ENCODE measurements at places on chromosomes 1 and 21.

DNA sequence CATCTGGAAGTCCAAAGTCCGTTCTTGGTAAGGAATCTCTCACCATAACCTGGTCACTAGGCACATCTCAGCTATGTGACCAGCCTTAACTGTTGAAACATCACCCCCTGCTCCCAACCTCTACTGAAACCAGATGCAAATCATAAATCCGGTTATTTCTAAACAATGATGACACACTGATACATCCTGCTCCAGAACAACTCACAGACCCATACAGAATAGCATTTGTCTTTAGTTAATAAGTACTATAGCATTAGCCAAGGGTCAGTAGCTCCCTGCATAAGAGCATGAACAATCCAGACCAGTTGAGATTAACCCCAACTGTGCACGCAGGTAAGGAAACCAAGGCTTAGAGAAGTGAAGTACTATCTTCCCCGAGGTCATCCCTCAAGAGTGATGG, 38.0 kb upstream of the KCTD3 start:
- DNase-seq = no peak

DNA sequence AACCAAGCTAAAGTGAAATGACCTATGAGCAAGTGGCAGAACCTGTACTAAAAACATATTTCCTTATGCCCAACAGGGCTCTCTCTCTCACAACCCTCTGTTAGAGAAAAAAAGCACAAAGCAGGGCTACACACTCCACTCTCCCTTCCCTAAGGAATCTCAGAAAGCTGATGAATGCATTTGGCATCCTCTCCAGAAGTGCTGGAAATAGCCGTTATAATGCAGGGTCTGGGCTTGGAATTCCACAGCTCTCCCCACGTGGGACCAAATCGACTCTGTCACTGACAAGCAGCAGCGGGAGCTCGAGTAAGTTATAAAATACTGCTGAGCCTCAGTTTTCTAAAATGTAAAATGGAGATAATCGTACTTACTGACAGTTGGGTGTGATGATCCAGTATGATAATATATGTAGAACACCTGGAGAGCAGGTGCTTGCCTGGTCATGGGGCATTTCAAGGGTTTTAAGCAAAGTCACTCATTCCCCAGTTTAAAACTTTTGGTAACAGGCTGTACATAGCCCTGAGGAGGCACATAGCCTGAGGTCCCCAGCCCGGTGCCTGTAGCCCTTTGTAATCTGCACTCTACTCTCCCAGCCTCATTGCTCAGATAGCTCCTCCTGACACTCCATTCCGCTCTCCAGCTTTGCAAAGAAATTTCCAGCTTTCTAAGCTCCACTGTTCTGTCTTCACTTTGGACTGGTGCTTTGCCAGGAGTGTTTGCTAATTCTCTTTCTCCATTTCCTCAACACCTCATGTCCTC, 175.6 kb upstream of the DAB1 start:
- DNase-seq = no peak

DNA sequence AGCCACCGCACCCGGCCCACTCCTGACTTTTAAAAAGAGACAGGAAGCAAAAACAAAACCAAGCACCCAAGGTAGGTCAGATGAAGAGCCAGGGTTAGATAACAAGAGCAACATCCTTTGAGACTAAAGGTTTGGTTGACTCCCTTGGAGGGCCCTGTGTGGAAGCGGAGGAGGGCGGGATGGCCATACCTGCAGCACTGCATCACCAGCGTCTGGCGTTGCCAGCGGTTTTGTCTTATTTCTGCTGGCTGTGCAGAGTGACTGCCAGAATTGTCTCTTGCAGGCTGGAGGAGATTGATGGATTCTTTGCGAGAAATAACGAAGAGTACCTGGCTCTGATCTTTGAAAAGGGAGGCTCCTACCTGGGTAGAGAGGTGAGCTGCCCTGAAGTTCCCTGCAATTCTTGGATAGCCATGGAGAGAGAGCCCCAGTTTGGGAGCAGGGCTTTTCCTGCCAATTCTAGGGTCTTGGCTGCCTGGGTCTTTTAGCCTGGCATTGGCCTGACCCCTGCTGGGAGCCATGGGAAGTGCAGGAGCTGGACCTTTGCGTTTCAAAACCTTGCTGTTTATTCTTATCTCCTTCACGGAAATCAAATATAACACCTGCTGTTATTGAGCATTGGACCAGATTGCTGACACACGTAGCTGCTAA, 24.0 kb downstream of the QSOX1 start:
- peak; percentile 68 for DNase-seq

DNA sequence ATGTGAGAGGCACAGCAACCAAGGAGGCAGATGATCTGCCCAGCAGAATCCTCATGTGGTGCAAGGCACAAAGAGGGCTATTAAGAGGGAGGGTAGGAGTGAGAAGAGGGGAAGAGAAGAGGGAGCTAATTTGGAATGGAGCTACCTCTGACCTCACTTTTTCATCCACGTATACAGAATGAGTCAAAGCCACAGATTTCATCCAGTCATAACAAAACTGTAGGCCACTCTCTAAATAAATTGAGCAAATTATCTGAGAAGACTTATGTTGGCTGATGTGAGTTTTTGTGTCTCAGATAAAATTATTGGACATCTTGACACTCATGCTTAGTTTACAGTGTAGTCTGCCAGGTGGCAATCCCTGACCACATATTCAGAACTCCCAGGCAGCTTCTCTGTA, 325.6 kb downstream of the TTLL7 start:
- no peak for DNase-seq

GRCh38 chr1:157725221-157725577, 24.6 kb upstream of the FCRL3 start:
- no peak for DNase-seq

GRCh38 chr21:43657355-43658087, 1.8 kb downstream of the HSF2BP start:
- DNase-seq = no peak

DNA sequence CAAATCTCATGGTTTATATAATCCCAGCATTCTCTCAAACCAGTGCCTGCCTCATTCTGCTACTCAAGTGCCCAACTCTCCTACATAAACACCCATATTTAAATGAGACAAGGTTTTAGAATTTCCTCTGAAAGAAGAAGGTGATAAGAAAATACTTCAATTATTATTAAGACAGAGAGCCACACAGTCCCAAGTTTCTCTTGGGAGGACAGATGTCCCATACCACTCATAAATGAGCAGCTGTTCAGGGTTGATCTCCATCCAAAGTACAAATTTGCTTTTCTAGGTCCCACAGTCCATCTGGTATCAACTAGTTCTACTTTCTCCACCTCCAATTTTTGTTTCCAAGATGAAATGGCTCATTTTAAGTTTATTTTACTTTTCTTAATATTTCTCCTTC, 11.3 kb downstream of the DCAF8 start:
- no peak for DNase-seq

DNA sequence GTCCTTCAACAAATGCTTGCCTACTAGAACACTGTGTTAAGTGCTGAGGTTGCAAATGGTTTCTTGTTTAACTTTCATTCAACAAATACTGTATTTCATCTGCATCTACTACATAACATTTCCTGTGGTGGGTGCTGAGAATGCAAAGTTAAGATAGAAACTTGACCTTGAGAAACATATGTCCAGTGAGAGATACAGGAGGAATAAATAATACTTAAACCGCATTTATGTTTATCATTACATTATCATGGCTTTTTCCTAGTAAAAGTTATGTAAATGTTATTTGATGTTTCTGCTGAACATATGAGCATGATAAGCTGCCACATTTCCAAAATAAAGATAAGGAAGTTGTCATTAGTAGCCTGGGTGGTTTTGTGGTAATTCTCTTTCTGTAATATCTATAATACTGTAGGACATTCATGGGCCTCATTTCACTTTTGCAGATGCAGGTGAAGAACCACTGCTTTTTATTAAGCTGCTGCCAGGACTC, 590.4 kb downstream of the PLPP3 start:
- no peak for DNase-seq

DNA sequence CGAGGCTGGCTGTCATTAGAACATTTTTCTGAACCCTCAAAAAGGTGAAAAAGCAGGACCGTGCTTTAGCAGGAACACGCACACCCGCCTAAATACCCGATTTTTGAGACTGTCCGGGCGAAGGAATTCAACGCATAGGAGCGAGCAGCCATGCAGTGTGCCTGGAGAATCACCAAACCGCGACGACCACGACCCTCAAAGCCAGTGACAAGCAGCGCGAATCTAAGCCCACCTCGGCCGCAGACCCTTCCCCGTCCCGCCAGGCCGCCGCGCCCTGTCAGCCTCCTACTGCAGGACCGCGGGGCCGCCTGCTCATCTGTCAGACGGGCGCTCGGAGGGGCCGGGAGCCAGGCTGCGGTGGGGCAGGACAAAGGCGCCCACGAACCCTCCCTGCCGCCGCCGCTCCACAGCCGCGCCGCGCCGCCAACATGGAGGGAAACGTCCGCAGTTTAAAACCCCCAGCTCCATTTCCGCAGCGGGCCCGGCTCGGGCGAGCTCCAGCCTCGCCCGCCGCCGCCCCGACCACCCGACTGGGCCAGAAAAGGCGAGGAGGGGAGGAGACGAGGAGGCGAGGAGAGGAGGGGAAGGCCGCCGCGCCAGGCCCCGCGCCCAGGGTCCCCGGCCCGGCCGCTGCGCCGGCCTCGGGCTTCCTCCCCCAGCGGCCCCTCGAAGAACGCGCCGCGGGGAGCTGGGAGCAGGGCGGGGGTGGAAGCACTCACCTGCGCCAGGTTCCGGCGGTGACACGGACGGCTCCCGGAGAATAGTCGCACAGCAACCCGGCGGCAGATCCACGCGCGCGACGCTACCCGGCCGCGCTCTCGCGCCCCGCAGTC, at the start of gene LBR:
Gene LBR (minus strand): TSS at position 804 of the 833 bp plus-strand sequence. CDS start 3,963 bp downstream, outside the sequence.
- DNase-seq = no peak

DNA sequence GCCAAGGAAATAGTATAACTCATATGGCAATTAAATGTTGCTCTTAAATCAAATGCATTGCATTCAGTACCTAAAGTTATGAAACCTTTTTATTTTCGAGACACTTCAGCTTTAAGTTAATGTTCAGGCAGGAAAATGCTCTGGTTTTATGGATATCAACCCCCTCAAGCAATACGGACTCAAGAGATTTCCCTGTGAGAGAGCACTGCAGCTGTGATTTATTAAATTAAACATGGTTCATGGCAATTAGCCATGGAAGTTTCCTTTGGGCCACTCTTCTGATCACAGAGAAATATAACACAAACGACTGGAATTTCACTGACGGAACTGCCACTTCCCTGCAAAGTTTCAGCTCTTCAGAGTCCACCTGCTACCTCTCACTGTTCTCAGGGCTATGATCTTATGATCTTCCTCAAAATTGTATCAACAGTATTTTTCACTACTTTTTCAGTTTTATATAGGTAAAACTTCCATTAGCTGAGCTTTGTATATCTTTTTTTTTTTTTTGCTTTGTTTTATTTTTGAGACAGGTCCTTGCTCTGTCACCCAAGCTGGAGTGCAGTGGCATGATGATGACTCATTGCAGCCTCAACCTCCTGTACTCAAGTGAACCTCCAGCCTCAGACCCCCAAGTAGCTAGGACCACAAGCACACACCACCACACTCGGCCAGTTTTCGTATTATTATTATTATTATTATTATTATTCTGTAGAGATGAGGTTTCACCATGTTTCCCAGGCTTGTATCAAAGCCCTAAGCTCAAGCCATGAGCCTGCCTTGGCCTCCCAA, 923.1 kb upstream of the TMPRSS15 start:
- no peak for DNase-seq

DNA sequence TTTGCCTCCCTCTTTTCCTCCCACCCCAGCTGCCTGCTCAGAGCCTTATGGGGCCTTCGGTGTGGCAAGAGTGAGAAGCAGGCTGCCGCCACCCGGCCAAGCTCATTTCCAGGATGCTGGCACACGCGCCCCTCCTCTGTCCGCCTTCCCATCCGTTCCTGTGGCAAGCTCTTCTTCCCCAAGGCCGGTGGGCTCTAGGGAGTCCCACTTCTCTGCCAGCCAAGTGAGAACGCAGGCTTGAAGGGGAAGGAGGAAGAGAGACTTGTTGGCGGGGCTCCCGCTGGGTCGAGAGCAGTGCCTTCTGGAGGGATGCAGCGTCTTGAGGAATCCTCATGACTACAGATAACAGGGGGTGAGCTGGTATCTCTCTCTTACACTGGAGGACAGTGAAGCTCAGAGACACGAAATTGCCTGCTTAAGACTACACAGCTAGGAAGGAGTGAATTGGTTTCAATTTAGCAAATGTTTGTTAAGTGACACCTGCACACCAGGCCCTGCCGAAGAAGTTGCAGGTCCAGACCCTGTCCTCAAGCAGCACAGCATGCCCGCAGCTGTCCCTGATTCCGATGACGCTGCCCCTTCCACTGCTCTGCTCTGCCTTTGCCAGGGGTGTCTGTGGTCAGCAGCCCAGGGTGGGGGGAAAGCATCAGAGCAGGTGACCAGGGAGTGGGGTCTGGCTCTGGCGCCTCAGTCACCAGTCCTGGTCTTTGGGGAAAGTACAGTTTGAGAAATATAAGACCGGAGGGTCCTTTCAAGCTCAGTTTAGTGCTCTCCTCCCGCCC, 40.1 kb upstream of the FOXO6 start:
- DNase-seq = no peak

DNA sequence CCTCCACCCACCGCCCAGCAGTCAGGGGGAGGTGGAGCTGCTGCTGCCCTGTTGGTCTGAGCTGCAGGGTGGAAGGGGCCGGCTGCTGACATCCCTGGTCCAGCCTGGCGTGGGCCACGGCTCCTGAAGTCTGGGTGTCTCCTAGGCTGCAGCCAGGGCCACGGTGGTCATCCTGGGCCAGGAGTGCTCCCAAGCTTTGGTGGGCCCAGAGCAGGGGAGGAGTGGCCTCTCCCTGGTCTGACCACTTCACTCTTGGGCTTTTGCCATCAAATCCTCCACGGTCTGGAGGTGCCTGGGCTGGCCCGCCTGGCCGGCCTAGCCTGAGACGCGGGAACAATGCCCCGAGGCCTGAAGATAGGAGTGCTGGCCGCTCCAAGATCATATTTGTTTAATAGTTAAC, 5.8 kb downstream of the PRDM16 start:
- no peak for DNase-seq

DNA sequence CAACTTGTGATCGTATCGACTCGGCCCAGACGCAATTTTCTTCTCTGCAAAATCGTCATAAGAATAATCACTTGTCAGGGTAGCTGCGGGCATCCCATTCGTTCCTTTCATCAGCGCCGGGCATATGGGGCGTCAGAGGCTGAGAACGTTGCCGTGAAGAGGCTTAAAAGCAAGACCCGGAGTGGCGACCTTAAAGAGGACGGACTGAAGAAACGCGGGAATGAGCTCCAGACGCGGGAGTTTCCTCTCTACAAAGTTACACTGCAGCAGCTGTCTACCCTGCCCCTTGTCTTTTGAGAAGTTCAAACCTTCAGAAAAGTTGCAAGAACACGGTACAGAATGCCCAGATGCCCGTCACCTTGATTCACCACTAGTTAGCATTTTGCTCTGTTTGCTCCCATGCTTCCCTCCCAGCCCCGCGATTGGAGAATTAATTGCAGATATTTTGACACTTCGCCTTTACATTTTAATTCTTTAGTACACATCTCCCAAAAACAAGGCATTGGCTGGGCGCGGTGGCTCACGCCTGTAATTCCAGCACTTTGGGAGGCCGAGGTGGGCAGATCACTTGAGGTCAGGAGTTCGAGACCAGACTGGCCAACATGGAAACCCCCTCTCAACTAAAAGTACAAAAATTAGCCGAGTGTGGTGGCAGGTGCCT, 967 bp downstream of the CENPS start:
- no peak for DNase-seq

GRCh38 chr1:200179126-200179780, 151.7 kb downstream of the NR5A2 start:
- DNase-seq = no peak

GRCh38 chr1:55468142-55468795, 253.1 kb upstream of the USP24 start:
- no peak for DNase-seq
